Naive thymus-derived CD8-positive, alpha-beta T cell (primary cell): ENCODE measurements at places on chromosomes 3 and 15. TPM values are rescaled to one million over a fixed set of nuclear protein-coding genes. Genes with fewer than 3 reads are reported as not detected.

- no peak overlapping the region for H3K4me3 ChIP-seq
- H3K36me3 ChIP-seq = no peaks in the 10 kb centered on the region
- DNase-seq = no peak
- no peaks in the 10 kb centered on the region for H3K4me1 ChIP-seq
- H3K27me3 ChIP-seq = peaks cover 3% of the 10 kb centered on the region
- no peak overlapping the region for H3K27ac ChIP-seq
These were observed 677.1 kb upstream of the NR2F2 start for GRCh38 chr15:95653361-95653805.

DNA sequence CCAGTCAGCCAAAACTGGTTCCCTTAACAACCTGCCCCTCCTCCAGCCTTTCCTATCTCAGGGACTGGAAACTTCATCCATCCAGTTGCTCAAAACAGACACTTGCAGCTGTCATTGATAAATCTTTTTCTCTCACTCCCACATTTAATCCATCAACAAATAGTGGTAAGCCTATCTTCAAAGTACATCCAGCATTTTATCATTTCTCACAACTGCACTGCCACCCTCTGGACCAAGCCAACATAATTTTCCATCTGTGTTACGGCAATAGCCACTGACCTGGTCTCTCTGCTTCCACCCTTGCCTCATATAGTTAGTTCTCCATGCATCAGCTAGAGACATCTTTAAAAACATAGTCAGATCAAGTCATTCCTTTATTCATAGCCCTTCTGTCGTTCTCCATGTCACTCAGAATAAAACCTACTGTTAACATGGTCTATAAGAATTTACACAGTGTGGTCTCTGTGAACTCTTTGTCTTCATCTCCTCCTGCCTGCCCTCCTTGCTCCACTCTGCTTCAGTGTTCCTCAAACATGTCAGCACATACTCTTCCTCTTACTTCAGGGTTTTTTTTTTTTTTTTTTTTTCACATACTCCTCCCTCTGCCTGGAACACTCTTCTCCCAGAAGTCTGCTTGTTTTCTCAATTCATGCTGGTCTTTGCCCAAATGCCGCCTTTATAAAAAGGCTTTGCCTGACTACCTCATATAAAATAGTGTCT lies 102.5 kb upstream of the COL6A5 start:
- peaks cover 3% of the 10 kb centered on the region for H3K27me3 ChIP-seq
- no peaks in the 10 kb centered on the region for H3K4me1 ChIP-seq
- no peak for DNase-seq
- no peaks in the 10 kb centered on the region for H3K36me3 ChIP-seq

DNA sequence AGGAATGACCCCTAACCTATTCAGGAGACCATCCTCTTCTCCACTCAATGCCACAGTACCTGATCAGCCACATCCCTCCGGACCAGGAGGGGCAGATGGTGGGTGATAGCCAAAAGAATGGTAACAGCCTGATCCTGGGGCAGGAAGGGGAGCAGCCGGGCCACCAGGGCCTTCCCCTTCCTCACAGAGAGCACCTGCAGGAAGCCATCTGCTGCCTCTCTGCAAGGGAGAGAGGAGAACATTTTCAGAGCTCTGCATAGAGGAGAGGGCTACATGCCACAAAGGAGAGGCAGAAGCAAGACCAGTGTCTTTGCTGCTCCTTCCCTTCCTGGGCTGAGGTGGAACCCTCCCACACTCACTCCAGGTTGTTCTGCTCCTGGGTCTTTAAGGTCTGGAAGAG lies 5.5 kb upstream of the SPG11 start:
- H3K4me1 ChIP-seq = peaks cover 89% of the 10 kb centered on the region
- peak overlapping the region; percentile 99 for H3K27ac ChIP-seq
- H3K27me3 ChIP-seq = no peaks in the 10 kb centered on the region
- no peak overlapping the region for H3K4me3 ChIP-seq
- no peak for DNase-seq
- H3K36me3 ChIP-seq = peaks cover 3% of the 10 kb centered on the region

- H3K27me3 ChIP-seq = no peaks in the 10 kb centered on the region
- H3K36me3 ChIP-seq = no peaks in the 10 kb centered on the region
- H3K4me3 ChIP-seq = no peak overlapping the region
- no peak overlapping the region for H3K27ac ChIP-seq
- DNase-seq = no peak
- H3K4me1 ChIP-seq = no peaks in the 10 kb centered on the region
These were observed 828.8 kb downstream of the ROBO2 start for GRCh38 chr3:77868725-77869124.

DNA sequence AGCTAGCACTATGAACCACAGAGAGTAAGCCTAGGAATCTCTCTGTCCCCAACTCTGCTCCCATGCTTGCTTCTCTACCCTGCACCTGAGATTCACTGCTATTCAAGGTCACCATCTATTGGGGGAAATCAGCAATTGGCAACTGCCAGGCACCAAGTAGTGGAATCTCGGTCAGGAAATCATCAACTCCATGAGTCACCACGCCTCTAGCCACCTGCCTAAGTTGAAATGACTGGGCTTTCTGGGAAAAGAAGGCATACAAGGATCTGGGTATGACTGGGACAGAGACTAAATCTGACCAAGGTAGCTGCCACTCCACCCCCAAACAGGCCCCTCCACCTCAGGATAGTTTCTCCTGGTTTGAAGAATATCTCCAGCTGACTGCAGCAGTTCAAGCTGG lies 464.1 kb upstream of the CBLB start:
- H3K27me3 ChIP-seq = no peaks in the 10 kb centered on the region
- H3K4me3 ChIP-seq = no peak overlapping the region
- H3K4me1 ChIP-seq = peaks cover 27% of the 10 kb centered on the region
- H3K27ac ChIP-seq = no peak overlapping the region

- peaks cover 36% of the 10 kb centered on the region for H3K4me1 ChIP-seq
- peaks cover 65% of the 10 kb centered on the region for H3K27me3 ChIP-seq
- H3K4me3 ChIP-seq = peak overlapping the region; percentile 87
- H3K36me3 ChIP-seq = no peaks in the 10 kb centered on the region
These were observed 826 bp downstream of the SHC4 start for GRCh38 chr15:48962662-48963523.

DNA sequence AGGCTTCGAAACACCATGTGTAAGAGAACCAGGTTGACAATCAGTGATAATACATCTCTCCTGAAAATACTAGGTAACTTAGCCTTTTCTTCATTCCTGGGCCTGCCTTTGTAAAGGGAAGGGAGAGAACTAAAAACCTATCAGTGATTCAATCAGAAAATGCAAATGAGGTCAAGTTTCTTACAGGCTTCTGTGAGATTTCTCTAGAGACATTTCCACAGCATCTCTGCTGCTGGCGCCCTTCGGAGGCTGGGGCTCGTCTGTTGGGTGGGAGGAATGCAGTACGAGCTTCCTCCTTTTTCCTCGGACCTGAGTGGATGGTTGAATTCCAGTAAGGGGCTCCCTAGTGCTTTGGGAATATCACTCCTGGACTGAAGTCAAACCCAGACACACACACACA lies 340.4 kb upstream of the ICE2 start:
- H3K4me1 ChIP-seq = peaks cover 27% of the 10 kb centered on the region
- DNase-seq = no peak
- H3K4me3 ChIP-seq = no peak overlapping the region
- no peaks in the 10 kb centered on the region for H3K27me3 ChIP-seq
- no peaks in the 10 kb centered on the region for H3K36me3 ChIP-seq

DNA sequence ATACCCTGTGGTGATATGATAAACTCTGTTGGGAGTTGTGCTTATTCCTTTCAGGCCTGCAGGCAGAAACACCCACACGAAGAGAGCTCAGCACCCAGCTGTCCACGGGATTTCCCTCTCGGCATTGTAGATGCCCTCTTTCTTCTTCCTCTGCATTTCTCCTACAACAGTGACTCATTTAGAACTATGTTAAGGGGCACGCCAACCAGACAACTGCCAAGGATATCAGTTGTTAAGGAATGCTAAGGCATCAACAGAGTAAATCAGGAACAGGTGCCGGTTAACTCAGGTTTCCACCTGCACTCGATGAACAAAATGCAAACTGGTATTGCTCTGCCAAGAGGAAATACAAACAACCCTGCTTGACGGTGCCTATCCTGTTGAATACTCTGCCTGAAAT lies 270.0 kb upstream of the PEX5L start:
- no peaks in the 10 kb centered on the region for H3K36me3 ChIP-seq
- no peak overlapping the region for H3K27ac ChIP-seq
- no peak for DNase-seq
- H3K4me3 ChIP-seq = no peak overlapping the region

DNA sequence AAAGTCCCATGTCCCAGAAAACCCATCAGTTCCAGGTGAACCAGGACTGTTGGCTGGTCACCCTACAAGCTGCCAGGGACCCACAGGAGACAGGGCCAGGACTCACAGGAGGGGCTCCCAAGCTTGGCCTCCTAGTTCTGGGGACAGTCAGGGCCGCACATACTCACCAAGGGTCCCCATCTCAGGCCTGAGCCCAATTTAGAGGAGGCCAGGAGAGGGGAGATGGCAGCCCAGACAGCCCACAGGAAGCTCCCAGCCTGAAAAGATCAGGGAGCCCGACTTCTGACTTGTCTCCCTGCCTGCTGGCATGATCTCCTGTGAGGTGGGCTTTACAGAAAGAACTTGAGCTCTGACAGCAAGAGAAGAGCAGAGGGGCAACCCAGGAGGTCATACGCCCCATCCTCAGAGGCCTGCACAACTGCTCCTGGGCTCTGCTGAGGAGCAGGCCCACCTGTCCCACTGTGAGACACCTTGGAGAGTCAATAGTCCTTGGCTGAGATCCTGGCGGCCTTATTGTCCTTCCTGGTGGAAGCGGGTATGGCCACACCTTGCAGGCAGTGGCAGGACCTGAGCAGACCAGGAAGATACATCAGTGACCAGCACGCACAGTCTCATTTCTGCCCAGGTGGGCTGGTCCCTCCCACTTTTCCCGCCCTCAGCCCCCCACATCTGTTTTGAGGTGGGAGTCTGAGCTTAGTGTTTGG lies 2.5 kb upstream of the ISLR start:
- no peak overlapping the region for H3K27ac ChIP-seq
- no peaks in the 10 kb centered on the region for H3K4me1 ChIP-seq
- H3K36me3 ChIP-seq = no peaks in the 10 kb centered on the region
- no peak overlapping the region for H3K4me3 ChIP-seq
- no peak for DNase-seq

- no peaks in the 10 kb centered on the region for H3K27me3 ChIP-seq
- H3K27ac ChIP-seq = no peak overlapping the region
- H3K4me3 ChIP-seq = no peak overlapping the region
- no peak for DNase-seq
These were observed 21.6 kb upstream of the RARRES1 start for GRCh38 chr3:158753854-158754253.

- no peak for DNase-seq
- H3K27ac ChIP-seq = no peak overlapping the region
- peaks cover 4% of the 10 kb centered on the region for H3K4me1 ChIP-seq
- H3K4me3 ChIP-seq = no peak overlapping the region
These were observed 31.7 kb upstream of the SYNM start for GRCh38 chr15:99073008-99073717.

GRCh38 chr3:98002717-98003116 lies 30.5 kb upstream of the RIOX2 start:
- no peak overlapping the region for H3K27ac ChIP-seq
- no peak for DNase-seq
- peaks cover 2% of the 10 kb centered on the region for H3K27me3 ChIP-seq

DNA sequence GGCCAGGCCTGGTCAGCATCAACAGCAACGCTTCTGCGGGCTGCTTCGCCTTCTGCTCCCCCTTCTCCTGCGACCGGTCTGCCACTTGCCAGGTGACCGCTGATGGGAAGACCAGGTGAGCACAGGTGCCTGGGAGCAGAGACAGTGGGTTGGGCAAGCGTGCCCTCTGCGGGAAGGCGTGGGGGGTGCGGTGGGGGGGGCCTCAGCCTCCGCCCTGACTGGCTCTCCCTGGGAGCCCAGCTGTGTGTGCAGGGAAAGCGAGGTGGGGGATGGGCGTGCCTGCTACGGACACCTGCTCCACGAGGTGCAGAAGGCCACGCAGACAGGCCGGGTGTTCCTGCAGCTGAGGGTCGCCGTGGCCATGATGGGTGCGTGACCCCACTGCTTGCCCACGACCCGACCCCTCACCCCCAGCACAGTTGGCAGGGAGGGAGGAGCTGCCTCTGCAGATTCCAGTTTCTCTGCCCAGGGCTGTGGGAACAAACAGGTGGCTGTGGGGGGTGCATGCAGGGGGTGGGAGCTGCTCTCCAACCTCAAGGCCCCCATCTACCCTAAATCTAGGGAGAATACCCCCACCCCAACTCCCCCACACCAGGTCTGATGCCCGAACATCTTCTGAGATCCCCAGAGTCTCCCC lies 8.8 kb downstream of the STAB1 start:
- no peaks in the 10 kb centered on the region for H3K27me3 ChIP-seq
- no peak overlapping the region for H3K4me3 ChIP-seq
- no peaks in the 10 kb centered on the region for H3K36me3 ChIP-seq
- no peaks in the 10 kb centered on the region for H3K4me1 ChIP-seq

DNA sequence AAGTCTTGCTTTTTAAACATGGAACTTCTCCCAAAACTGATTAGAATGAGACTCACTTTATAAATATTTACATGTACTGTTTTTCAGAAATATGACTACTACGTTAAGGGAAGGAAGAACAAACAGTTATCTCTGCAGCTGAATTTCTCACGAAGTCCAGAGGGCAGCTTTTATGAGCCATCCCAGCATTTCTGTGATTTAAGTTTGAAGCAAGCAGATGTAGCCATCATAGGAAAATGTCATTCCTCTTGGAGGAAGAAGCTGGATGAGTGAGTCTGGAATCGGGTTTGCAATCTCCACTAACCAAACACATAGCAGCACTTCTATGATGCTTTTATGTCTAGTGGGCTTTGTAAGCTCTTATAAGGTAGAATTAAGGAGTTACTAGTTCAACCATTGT lies 53.7 kb downstream of the SCN11A start:
- no peak overlapping the region for H3K27ac ChIP-seq
- H3K4me1 ChIP-seq = no peaks in the 10 kb centered on the region
- peaks cover 11% of the 10 kb centered on the region for H3K27me3 ChIP-seq

Gene RAD51
- 0.69 TPM for total RNA-seq

Gene PLSCR2
- total RNA-seq = not detected

Gene UBP1
- total RNA-seq = 93.1 TPM

Gene ADGRG7
- not detected for total RNA-seq

Gene GPR15
- 10.8 TPM for total RNA-seq

Gene MEX3B
- 1.8 TPM for total RNA-seq

Gene LEKR1
- total RNA-seq = 3.0 TPM

Gene INKA1
- 4.4 TPM for total RNA-seq

Gene GOLGA8S
- total RNA-seq = 0.44 TPM

Gene MASP1
- total RNA-seq = not detected

Gene MME
- 0.91 TPM for total RNA-seq
